ENCODE measurements at places on chromosomes 5 and 9. TPM values are rescaled to one million over a fixed set of nuclear protein-coding genes. Genes with fewer than 3 reads are reported as not detected.

DNA sequence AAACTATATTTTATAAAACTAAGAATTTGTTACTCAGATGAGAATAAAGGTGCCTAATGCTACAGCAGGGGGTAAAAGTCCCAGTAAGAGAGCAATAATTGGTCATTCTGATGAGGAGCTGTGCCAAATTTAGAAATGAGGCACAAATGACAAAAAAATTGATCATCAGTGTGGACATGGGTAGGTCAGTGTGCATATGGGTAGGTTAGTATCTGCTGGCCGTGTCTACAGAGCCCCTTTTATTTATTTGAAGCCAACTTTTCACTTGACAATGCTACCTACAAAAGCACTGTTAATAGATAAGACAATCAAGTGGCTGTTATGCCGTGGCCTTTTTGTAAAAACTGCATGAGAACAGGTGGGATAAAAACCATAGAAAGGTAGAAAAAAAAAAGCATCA lies 454.6 kb downstream of the RAB3C start:
- peaks cover 65% of the 10 kb centered on the region for H3K4me1 ChIP-seq
- H3K27me3 ChIP-seq, result no peaks in the 10 kb centered on the region
- DNase-seq, result no peak
- H3K36me3 ChIP-seq, result peaks cover 29% of the 10 kb centered on the region
- peak overlapping the region; percentile 89 for H3K4me3 ChIP-seq
- peak overlapping the region; percentile 99 for H3K27ac ChIP-seq

GRCh38 chr5:118883362-118883761 lies 105.0 kb downstream of the DTWD2 start:
- H3K4me3 ChIP-seq, result no peak overlapping the region
- no peaks in the 10 kb centered on the region for H3K36me3 ChIP-seq
- DNase-seq, result no peak
- H3K4me1 ChIP-seq, result no peaks in the 10 kb centered on the region
- no peak overlapping the region for H3K27ac ChIP-seq

GRCh38 chr9:69009708-69010107 lies 4.2 kb downstream of the PRKACG start:
- H3K36me3 ChIP-seq, result no peaks in the 10 kb centered on the region
- no peak for DNase-seq
- no peak overlapping the region for H3K4me3 ChIP-seq
- H3K27ac ChIP-seq, result no peak overlapping the region

DNA sequence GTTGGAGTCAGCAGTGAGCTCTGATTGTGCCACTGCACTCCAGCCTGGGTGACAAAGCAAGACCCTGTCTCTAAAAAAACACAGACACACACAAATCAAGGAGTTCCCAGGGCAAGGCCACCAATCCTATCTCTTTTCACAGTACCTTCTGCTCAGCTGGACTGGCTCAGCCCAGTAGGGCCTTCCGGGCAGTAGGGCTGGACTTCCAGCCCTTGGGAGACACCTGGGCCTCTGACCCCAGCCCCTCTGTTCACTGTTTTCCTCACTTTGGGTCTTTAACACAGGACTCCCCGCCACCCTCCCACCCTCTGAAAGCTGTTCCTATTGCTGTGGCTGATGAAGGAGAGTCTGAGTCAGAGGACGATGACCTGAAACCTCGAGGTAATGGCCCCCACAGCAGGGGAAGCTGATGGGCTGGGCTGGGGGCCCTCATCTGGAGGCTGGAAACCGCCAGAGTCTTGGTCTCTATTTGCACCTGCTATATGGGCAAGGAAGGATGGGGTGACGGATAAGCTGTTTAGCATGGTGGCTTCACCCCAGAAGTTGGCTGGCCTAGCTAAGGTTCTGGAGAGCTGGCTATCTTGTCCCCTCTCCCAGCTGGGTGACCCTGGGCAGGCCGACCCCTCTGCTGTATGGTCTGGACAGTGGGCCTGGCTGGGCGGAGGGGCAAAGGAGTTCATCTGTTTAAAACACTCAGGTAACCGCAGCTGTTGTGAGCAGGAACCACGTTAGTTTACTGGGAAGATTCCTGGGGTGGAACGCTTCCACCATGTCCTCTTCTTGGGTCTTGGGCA lies 25.6 kb downstream of the USP20 start:
- DNase-seq, result no peak
- H3K4me3 ChIP-seq, result peak overlapping the region; percentile 12
- peaks cover 55% of the 10 kb centered on the region for H3K4me1 ChIP-seq
- no peaks in the 10 kb centered on the region for H3K27me3 ChIP-seq
- peak overlapping the region; percentile 80 for H3K27ac ChIP-seq

CTNND2 gene
- total RNA-seq, result not detected

- DNase-seq, result no peak
- peaks cover 10% of the 10 kb centered on the region for H3K27me3 ChIP-seq
- H3K4me3 ChIP-seq, result no peak overlapping the region
- H3K27ac ChIP-seq, result no peak overlapping the region
Observed at GRCh38 chr9:98571643-98572042, 137.1 kb downstream of the GABBR2 start.

CCIN gene
- not detected for total RNA-seq

- no peak for DNase-seq
- peaks cover 6% of the 10 kb centered on the region for H3K27me3 ChIP-seq
- H3K27ac ChIP-seq, result no peak overlapping the region
- no peak overlapping the region for H3K4me3 ChIP-seq
Observed at GRCh38 chr9:34717996-34718614, 8.2 kb upstream of the CCL21 start.

DNA sequence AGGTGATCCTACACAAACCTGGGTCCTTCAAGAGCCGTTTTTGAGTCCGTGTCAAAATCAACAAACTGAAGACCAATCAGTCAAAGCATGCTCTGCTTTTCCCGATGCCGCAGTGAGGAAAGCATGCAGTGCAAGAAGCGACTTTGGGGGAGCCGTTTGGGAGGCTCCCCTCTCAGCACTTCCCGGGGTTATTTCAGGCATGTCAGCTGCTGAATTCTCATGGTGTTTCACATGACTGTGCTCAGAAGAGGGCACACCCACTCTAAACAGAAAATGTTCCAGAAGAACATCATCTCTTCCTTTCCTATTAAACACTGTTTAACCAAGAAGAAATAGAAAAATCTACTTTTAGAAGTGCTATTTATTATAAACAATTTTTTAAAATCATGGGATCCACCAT lies 125.5 kb downstream of the EPB41L4A start:
- no peaks in the 10 kb centered on the region for H3K4me1 ChIP-seq
- H3K27ac ChIP-seq, result no peak overlapping the region
- DNase-seq, result no peak
- no peaks in the 10 kb centered on the region for H3K36me3 ChIP-seq

Data from activated T-helper 1 cell treated with anti-CD3 and anti-CD28 coated beads, Interleukin-12 subunit alpha, Interleukin-12 subunit beta, Interleukin-2, Interleukin-4 antibody, amounts not matched to agents 30 ng/mL and 10 ng/mL and 1 ng/mL, durations not matched to agents 14 hours and 24 hours and 36 hours (primary cell).